ENCODE measurements at places on chromosomes 1 and 21.

- DNase-seq = no peak
These were observed 7.4 kb downstream of the MED8 start for GRCh38 chr1:43382027-43382779.

DNA sequence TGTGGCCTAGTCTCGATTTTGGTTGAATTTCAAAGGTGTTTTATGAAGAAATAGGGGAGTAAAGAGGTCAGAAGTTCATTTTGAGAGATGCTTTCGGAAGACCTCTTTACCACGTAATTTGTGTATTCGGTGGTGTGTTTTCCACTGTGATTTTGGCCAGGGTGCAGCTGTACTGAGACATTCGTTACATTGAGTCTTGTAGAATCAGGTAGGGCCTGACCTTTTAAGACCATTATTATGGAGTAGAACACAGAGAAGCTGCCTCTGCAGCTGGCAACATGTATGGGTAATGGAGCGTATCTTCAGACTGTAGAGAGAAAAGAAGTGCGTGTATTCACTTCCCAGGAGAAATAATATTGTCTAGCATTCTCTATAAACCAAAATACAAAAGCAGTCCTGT, 326.5 kb downstream of the PDE4B start:
- DNase-seq = no peak

DNA sequence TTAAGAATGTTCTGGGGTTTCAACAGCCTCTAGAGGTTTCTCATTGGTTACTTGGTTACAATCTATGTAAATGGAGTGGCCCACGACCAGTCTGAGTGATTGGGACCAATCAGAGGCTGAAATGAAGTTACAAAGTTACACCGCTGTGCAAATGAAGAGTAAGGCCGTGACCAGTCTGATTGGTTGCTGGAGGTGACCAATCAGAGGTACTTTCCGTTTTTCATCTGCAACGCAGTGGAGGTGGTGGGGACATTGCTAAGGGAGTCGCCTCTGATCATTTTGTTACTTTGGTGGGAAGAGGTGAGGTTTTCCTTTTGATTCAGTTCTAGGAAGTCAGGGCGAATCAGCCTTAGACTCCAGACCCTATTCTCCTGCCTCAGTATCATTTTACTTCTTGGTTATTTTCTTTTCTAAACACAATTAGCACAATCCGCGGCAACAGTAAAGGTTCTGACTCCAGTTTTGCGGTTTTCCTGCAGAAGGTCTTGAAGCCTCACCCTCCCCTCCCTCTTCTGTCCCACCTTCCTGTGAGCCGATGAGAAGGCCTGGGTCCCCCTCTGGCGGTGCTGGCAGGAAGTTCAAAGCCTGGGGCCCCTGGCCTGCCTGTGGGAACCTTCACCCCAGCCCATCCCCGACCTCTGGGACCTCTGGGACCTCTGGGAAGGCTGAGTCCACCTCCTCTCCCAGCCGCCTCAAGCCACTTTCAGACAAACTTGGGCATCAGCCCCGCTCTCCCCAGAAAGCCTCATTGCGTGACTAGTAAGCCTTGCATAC, 38.7 kb upstream of the TTC34 start:
- no peak for DNase-seq

GRCh38 chr1:246329900-246330299, 177.2 kb downstream of the SMYD3 start:
- no peak for DNase-seq

DNA sequence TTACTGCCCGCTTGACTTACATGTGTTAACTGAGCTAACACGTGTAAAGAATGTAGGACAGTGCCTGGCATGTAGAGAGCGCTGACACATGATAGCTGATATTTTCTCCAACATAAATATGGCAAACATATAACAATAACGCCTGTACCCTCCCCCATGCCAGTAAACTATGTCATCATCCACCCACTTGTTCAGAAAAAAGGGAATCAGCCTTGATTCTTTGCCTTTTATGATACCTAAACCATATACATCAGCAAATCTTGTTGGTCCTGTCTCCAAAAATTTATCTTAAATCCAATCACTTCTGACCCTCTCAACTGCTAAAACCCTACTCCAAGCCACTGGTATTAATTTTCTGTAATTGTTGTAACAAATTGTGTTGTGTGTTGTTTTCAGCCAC, 1.1 kb upstream of the ZNF692 start:
- DNase-seq = no peak

DNA sequence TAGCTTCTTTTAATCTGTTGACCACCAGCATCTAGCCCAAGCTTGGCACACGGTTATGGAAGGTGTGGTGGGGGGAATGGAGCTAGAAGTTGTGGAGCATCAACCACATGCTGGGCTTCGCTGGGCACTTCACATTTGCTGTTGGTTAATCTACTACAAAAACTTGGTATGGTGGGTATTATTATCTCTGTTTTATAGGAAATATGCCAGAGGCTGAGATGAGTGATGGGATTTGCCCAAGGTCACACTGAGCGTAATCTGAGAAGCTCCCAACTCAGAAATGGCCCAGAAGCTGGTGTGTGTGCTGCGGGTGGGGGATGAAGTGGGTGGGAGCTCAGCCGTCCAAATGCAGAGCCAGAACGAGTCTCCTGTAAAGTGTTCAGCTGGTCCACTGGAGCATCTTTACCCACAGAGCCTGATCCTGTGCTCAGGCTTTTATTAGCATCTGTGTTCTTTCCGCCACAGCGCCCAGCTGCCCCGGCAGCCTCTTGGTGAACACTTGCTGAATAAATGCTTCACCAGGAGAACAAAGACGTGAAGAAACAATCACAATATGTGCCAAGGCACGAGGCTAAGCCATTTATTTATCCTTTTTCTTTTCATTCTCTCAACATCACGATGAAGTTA, 98.6 kb upstream of the JUN start:
- no peak for DNase-seq

GRCh38 chr1:244187310-244187709, 136.2 kb downstream of the ZBTB18 start:
- no peak for DNase-seq

DNA sequence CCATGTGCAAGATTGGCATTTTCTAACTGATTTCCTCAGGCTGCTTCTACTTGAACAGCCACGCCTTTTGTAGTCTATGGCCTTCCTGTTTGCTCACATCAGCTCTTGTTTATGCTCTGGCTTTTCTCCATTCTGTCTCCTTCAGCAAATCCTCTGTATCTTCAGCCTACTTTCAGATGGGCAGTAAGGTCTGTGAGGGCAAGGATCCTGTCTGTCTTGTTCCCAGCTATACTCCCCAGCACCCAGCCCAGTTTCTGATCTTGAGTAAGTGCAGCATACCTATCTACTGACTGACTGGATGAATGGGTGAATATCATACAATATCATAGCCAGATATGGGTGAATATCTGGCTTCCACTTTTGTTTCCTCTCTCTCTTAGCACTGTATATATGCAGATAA, 438.1 kb downstream of the LMO4 start:
- no peak for DNase-seq

DNA sequence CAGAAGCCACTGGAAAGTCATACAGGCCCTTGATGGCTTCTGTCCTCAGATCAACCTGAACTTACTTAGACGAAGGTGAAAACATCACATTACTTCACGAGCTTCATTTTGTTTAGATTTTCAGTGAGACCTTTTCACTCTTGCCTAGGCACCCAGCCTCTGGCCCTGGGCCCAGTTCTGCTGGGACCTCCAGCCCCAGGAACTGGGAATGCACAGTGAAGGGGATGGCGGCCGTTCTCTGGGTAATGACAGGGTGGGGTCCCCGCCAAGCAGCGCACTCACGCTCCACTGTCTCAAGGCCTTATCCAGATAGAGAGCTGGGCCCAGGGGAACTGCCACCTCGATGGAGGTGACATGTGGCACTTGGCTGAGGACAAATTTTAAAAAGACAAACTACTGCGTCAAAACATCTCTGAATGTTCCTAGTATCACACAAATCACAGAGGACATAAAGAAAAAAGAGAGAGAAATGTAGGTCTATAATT, 54.8 kb downstream of the NPHP4 start:
- no peak for DNase-seq

DNA sequence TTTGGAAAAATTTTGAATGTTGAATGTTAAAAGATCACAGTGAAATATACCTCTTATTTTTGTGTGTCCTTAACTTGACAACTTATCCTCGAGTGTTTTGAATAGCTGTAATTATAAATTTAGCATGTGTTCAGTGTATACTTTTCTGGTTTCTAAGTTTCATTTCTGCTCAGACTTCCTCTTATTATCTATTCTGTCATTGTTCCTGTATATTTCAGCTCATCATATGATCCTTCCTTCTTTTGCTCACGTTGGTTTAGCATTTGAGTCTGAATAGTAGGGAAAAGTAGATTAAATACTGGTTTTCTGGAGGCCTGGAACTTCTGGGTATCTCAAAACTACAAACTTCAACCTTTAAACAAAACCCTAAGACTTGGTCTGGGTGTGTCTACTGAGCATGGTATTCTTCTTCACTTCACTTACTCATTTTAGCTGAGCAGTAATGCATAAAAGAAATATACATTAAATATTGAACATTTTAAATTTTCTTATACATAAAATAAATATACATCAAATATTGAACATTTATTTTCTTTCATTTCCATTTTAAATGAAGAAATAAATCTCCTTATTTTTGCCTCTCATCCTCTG, 3.3 kb upstream of the ATP6V1G3 start:
- DNase-seq = no peak

- DNase-seq = no peak
These were observed 249.6 kb upstream of the BEND5 start for GRCh38 chr1:49026230-49026811.

- no peak for DNase-seq
These were observed 547.2 kb upstream of the NCAM2 start for GRCh38 chr21:20451046-20451445.

GRCh38 chr1:36463463-36463802, 751 bp downstream of the MRPS15 start:
- DNase-seq = no peak

DNA sequence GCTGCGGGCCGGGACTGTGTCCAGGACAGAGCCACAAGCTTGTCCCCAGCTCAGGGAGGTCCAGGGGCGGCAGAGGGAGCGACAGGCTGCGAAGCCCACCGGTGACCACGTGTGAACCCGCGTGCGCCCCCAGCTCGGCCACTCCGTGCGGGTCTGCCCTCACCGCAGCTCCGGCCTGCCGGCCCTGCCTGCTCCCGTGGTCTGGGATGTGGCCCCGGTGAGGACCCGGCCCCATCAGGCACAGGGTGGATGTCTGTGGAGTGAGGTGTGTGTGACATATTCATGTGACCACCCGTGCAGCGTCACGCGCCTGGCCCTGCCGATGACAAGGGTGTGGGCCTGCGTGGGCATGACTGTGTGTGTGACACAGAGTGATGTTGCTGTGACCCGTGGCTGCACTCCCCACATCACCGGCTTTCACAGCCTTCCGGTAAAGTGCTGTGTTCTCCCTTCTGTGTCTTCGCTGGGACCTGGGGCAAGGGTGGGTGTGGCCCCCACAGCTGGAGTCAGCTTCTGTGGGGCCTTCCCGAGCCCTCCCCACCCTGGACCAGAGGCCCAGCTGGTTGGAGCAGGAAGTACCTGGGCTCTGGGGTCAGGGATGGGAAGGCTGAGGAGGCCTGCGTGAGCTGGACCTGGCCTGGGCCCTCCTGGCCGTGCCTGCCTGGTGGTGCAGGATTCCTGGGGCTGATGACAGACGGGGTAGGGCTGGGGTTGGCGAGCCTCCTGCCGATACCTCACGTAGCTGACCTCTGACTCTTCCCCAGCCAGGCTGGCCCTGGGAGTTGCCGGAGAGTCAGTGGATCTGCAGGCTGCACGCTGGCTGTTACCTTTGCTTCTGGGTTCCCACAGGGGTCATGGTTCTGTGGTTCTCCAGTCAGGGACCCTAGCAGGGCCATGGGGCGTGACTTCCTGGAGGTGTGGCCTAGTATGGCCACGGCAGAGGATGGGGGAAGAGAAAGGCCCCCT, 4.1 kb downstream of the RNF223 start:
- no peak for DNase-seq

DNA sequence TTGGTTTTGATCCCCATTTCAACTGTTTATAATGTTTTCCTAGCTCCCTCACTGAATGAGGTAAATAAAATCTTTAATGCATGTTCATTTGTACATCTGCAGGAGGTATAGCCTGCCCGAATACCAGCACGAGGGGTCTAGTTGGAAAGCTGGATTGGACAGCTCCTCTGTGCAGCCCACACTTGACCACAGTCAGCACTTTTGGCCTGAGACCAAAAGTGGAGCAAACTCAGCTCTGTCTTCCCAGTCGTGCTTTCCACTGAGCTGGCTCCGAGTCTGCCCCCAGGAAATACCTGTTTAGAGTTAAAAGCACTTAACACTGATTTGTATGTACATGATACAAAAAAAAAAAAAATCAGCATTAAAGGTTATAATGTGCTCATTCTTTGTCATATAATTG, 224.4 kb downstream of the DSCAM start:
- no peak for DNase-seq

DNA sequence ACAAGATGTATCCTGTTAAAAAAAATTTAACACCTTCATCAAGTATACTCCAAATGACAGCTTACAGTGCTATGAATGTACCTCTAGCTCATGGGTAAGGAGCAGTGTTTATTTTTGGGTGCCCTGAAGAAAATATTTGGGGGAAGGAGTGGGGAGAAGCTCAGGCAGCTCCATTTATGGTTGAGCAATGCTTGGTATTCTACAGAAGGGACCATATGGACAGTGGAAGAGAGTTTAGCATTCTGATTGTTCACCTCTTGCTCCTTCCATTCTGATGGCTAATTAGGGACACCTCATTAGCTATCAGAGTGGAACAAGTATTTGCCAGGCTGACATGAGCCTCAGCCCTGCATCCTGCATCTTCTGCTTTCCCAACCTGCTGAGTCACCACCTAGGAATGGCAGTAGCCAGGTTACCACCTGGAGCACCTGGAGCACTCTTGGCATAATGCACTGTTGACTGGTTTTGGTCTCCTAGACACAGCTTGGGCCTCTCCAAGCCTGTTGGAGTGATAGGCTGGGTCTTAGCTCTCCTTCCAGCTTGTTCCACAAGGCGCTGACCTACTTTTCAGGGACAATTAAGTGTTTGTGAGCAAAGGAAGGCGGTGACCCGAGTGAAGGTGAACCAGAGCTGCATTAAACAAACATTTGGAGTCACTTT, 62.0 kb upstream of the MACF1 start:
- DNase-seq = no peak

GRCh38 chr1:106290805-106291501, 765.5 kb upstream of the PRMT6 start:
- no peak for DNase-seq

GRCh38 chr21:41662761-41663160, 104.1 kb downstream of the RIPK4 start:
- DNase-seq = no peak
